Dorsolateral prefrontal cortex (tissue), 122 donors: ENCODE measurements at places on chromosomes 12 and 14. TPM values are rescaled to one million over a fixed set of nuclear protein-coding genes. Genes with fewer than 3 reads are reported as not detected.

GRCh38 chr12:30417697-30418231 is 277.9 kb downstream of the IPO8 start:
- no peak for DNase-seq

DNA sequence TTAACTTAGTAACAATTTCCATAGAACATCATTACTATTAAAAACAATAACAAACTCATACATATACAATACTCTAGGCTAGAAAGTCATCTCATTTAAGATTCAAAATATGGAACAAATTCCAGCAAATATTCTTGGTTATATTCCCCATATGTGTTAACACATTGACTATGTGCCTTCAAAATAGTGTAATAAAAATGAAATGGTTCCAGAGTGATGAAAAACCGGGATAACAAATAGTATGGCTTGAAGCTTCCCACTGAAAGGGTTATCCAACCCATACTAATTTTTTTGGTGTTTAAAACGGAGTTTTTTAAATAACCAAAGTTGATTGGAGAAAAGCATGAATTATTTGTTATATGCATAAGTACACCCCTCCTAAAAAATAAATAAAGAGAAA is 5.3 kb downstream of the LRIG3 start:
- no peak for DNase-seq

The IFNG-AS1 gene
- not detected for total RNA-seq

DNA sequence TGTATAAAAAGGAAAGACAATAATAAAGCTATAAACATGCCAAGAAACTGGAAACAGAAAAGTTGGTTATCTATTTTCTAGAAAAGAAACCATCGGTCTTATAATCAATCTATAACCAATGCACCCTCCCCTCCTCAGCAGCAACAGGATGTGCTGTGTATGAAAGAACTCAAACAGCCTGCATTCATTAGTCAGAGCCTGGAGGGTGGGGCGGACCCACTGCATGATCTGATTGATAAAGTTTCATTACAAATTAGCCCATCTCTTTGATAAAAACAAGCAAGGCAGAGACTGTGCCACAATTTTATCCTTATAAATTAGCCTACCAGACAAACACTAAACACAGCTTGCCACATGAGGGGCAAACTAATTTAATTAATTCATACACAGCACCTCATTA is 448.1 kb downstream of the BCAT1 start:
- no peak for DNase-seq

DNA sequence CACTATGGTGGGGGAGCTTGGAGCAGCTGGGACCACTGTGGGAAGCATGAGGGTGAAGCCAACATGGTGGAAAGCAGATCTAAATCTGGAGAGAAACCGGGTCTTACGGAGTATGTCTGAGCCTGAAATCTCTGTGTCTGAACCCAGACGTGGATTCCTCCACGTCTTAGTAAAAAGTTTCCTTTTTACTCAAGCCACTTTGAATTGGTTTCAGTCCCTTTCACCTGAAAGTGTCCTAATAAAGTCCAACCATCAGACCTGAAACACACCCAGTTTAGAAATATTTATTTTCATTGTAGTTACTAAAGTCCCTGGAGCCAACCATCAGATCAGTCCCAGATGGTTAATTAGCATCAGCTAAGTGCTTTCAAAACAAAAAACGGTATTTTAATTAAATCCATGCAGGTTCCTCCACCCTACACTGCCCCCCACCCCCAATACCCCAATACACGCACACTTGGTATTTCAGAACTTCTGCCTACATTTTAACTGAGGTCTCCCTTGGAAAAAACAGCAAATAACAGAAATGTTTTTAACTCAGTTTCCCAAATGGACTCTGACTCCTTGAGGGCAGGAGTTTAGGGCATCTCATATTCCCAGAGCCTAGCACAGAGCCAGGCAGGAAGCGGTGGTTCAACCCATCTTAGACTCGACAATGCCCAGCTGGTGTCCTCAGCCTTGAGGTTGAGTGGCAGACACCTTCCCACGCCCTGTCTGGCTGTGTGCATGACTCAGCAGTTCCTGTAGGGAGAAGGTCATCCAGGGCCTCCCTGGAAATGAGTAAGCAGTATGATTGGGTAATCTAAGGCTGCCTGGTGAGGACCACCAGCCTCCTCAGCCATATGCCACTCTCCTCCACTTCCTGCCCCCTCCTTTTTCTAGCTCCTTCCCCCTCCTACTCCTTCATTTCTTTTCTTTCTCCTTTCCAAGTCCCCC is 175.8 kb downstream of the TTC8 start:
- DNase-seq, result no peak

DNA sequence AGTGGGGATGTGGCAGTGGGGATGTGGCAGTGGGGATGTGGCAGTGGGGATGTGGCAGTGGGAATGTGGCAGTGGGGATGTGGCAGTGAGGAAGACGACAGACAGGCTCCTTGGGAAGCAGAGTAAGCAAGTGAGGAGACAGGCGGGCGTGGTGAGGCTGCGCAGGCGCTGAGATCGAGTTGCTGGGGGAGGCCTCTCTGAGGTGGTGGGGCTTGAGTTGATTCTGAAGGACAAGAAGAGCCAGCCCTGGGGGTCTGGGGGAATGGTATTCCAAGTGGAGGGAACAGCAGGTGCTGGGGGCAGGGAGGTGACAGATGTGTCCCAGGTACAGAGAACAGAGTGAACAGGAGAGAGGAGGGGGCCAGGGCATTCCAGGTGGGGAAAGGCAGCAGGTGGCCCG is 33.8 kb upstream of the TSPAN9 start:
- no peak for DNase-seq

DNA sequence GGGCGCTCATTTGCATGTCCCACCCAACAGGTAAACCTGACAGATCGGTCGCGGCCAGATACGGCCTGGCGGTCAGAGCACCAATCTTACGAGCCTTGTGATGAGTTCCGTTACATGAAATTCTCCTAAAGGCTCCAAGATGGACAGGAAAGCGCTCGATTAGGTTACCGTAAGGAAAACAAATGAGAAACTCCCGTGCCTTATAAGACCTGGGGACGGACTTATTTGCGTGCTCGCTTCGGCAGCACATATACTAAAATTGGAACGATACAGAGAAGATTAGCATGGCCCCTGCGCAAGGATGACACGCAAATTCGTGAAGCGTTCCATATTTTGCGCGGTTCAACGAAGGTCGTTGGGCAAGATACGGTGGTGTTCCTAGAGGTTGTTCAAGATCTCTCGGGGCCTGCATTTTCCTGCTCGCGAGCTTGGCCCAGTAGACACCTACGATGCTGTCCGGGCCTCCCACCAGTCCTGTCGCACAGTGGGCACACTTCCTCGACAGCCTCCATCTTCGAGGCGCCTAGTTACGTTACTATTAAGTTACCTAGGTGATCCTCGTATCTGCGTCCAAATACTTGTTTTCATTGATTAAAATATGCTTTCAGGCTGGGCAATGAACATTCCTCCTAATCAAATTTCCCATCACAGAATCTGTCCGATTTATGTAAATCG is at the start of gene RNU6-7:
Gene RNU6-7 (plus strand): TSS at position 230 of the 675 bp plus-strand sequence.
- DNase-seq, result no peak

- no peak for DNase-seq
These were observed 250.4 kb downstream of the CHST11 start for GRCh38 chr12:104707194-104707593.

- no peak for DNase-seq
These were observed 1.0 kb downstream of the NUAK1 start for GRCh38 chr12:106137530-106138356.

DNA sequence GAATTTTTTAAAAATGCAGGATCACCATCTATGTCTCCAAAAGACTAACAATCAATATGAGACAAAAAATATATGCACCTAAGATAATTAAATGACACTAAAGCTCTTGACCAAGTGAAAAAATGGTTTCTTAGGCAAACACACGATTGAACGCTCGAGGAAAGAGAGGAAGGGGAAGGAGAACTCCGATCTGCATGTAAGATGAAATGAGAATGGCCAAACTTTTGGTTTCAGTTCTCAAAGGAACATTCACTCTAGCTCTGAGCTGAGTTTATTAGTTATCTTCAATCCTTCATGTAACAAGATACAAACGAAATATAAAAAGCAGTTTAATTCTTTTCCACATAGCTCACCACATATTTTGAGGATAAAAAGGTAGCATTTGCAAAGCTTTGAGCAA is 2.8 kb downstream of the DYRK4 start:
- DNase-seq, result no peak

- DNase-seq, result no peak
These were observed 64.9 kb downstream of the FRMD6 start for GRCh38 chr14:51716610-51717009.

DNA sequence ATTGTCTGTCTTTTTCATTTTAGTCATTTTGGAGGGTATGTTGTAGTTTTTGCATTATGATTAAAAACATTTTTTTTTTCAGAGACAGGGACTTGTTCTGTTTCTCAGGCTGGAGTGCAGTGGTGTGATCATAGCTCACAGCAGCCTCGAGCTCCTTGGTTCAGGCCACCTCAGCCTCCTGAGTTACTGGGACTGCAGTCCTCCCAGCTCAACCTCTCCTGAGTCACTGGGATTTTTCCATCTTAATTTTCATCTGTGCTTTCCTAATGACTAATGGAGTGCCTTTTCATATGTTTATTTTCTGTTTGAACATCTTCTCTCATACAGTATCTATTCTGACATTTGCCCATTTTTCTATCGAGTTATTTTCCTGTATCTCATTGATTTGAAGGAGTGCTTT is 52.6 kb downstream of the DYRK2 start:
- DNase-seq, result no peak

DNA sequence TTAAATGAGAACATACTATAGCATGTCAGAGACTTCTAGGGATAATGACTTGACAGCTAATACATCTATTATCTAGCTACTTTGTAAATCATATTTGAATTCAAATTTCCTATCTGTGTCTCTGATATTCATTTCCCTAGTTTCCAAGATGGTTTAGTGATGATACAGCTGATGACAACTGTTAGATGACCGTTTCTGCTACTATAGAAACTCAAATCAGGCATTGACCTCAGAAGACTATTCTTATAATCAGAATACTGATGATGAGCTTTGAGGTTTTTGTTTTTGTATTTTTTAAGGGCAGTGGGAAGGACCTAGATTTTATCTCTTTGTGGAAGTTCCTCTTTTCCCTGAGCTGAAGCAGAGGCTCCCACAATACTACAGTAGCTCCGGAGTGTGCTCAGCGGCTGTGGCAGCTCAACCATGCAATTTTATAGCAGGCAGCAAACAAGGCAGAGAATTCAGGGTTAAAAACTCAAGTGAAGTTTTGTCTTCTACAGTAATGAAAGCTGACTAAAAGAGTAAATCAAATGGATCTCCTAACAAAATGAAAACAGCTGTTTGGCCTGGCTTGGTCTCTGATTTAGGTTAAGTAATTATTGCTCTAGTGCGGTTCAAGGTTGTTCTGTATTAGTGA is 145.1 kb downstream of the SLC25A21 start:
- DNase-seq, result no peak

GRCh38 chr12:78795934-78796445 is 68.6 kb upstream of the SYT1 start:
- DNase-seq, result no peak

DNA sequence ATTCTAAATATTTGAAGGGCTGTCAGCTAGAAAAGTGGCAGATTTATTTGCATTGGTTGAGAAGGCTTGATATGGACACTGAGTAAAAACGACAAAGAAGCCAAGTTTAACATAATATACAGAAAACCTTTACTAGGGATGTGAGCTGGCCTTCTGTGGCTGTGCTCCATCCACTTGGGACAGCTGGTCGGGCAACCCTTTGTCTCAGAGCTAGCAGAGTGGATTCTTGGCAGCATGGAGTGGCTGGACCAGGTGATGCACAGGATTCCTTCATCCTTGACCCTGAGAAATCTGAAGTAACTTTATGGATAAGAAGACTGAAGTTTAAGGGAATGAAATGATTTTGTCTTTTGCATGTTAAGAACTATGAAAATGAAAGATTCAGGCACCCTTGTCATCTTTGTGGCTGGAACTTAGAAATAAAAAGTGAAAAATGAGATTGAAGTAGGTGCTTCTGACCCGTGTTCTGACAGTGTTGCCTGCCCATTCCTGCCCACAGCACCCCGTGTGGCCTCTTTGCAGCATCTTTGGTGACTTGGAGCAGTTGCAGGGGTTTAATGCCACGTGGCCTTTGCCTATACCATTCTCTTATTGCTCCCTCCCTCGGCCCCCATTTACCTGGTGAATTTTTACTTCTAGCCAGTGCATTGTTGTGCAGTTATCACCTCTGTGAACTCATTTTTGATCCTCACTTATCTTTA is 32.6 kb downstream of the PELI2 start:
- DNase-seq, result no peak

The CIROP gene
- 0.91 TPM for total RNA-seq

DNA sequence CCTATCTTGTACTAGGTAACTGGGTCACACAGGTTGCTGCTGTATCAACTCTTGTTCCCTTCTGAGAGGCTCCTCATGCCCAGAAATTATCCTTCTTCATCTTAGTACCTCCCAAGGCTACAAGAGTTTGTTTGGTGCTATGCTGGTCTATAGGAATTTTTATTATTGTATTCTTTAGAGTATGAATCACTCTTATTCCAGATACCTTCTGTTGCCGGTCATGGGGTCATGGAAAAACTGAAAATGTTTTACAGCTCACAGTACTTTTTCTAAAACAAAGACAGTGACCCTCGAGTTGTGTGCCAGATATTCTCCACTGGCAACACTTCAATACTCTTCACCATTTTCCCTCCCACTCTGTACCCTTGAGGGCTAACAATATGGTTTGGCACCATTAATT is 1598.0 kb upstream of the TMEM132C start:
- no peak for DNase-seq

GRCh38 chr14:37584211-37585100 is 10.6 kb downstream of the FOXA1 start:
- DNase-seq, result no peak

The TIGAR gene
- total RNA-seq, result 14.3 TPM

GRCh38 chr12:116958402-116959197 is 47.9 kb downstream of the FBXW8 start:
- DNase-seq, result no peak

- no peak for DNase-seq
These were observed 15.6 kb downstream of the CCER1 start for GRCh38 chr12:90939382-90939781.

DNA sequence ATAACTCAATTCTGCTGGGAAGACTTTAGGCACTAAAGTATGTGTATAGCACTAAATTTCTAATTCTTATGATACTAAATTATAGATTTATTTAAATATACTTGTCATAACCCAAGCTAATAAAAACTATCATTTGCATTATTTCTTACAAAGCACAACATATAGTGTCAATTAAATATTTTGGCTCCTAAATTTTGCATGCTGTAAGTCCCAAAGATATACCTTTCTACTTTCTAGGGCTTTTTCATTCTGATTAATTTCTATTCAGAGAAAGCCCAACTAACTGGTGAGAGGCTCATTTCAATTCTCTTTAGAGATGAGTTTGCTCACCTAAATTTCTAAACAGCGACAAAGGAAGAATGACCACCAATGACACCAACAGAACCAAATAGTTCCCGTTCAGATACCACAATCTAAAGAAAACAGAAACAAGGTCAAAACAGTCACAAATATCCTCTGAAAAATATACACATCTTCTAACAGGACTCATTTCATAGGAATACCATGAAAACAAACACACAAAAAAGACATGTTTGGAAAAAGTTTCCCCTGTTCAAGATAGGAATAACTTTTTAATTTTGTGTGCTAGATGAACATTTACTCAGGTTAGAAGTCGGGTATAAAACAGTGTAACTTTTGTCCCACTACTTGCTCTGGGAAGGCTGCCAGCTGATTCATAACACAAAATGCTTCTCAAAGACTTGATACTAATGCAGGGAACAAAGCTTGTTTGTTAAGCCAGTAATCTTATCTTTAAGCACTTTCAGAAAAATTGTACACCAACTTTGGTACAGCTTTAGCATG is 7.6 kb downstream of the SLC38A2 start:
- no peak for DNase-seq
